ENCODE measurements at places on chromosomes 3 and 15.

DNA sequence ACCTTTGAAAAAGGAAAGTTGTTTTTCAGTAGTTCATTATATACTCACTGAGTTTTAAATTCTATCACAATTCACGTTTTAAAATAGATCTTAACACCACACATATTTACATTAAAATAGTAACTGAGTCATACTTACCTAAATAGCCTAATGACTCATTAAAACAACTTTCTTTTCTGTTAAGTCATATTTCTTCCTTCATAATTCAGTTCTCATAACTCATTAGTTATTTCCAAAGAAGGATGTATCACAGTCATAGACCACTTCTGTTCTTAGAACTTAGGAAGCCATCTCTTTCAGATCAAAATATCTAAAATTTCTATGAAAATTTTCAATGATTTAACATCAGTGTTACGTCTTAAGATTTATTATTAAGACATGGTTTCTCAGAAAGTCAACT is 885.9 kb downstream of the FHIT start:
- no peak for DNase-seq

- DNase-seq: no peak
These were observed 33.8 kb upstream of the ESYT3 start for GRCh38 chr3:138400651-138401070.

DNA sequence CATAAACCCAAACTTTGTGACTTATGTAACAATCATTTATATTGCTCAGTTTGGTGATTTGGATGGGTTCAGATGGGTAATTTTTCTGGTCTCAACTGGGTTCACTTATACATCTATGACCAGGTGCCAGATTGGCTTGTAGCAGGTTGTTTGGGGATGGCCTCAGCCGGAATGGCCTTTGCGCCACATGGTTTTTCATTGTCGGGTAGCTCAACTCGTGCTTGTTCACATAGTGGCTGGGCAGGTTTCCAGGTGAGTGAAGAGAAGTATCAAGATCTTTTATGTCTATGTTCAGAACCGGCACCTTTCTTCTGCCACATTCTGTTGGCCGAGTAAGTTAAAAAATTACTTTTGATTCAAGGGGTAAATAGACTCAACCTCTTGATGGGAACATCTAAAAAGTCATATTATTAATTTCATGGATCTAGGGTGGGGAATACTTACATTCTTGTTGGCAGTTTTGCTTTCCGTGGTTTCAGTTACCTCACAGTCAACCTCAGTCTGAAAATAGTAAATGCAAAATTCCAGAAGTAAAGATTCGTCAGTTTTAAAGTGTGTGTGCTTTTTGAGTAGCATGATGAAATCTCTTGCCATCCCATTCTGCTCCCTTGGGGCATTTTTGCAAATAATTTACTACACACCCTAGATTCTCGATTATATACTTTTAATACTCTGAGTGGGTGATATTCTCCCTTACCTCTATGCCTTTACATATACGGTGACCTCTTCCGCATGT is 745.7 kb upstream of the CCDC54 start:
- DNase-seq: no peak

DNA sequence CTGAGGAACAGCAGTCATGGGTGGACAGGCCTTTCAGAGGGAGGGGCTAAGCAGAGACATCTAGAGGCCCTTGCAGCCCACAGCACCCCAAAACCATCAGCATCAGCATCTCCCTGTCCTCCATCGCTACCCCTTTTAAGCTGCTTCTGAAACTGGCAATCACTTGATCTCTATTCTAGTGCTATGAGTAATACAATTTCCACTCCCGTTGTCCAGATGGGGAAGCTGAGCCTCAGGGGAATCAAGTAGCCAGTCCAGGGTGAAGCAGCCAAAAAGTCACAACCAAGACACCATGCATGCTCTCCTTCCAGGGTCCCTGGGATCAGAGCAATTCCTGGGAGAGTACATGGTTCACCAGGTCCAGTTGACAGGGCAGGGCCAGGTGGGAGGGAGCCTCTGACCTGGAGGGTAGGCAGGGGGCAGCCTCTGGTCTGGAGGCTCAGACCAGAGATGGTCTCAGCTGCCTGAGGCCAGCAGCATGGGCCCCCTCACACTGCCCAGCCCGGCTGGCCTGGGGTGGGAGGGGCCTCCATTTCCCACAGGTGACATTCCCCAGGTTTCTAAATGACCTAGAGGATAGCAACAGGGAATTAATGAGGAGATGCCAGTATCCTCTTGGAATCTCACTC is 30.0 kb downstream of the KLHL25 start:
- DNase-seq: no peak

DNA sequence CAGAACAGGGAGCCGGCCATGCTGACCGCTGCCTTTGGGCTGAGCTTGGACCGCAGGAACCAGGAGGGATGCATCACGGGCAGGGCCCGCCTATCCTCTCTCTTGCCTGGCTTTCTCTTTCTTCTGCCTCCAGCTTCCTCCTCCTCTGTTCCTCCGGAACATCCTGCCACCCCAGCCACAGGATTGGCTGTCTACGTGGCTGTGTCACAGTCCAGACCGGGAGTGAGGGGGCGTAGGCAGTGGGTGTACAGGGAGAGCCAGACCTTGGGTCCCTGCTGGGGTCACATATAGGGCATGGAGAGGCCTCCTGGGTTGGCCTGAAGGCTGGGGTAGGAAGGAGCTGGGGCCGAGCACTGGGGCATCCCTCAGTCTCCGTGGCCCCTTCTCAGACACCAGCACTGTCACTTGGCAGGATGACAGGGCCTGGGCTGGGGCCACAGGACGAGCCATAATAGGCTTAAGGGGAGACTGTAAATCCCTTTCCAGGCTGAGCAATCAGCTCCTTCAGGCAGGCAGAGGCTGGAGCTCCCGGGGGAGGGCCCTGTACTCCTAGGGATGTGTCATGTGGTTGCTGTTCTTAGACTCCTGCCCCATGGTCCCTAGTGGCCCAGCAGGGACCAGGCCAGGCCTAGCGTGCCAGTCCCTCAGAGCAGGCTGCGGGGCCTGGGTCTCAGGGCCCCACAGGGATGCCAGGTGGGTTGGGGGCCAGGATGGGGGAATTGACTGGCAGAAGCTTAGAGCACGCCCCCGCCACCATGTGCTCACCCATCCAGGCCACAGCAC is 25.4 kb downstream of the LINGO1 start:
- no peak for DNase-seq

DNA sequence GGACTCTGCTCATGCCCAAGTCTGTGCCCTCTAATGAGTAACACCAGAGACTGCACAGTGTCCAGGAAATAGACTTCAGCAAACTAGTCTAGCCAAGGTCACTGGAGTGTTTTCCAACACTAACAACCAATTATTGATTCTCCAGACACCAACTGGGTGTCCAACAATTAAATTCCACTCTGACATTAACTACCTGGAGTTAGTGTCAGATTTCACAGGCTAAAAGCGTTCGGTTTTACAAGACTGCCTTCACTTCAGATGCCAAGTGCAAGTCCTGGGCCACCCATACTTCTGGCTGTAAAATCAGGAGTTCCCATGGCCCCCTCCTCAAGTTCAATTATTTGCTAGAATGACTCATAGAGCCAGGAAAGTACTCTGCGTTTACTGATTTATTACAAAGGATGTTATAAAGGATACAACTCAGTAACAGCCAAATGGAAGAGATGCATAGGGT is 20.8 kb upstream of the CFAP161 start:
- no peak for DNase-seq

GRCh38 chr3:28008235-28008634 is 233.2 kb upstream of the CMC1 start:
- DNase-seq: no peak

- DNase-seq: peak; percentile 10
These were observed 14.2 kb downstream of the RAB8B start for GRCh38 chr15:63203451-63204090.

DNA sequence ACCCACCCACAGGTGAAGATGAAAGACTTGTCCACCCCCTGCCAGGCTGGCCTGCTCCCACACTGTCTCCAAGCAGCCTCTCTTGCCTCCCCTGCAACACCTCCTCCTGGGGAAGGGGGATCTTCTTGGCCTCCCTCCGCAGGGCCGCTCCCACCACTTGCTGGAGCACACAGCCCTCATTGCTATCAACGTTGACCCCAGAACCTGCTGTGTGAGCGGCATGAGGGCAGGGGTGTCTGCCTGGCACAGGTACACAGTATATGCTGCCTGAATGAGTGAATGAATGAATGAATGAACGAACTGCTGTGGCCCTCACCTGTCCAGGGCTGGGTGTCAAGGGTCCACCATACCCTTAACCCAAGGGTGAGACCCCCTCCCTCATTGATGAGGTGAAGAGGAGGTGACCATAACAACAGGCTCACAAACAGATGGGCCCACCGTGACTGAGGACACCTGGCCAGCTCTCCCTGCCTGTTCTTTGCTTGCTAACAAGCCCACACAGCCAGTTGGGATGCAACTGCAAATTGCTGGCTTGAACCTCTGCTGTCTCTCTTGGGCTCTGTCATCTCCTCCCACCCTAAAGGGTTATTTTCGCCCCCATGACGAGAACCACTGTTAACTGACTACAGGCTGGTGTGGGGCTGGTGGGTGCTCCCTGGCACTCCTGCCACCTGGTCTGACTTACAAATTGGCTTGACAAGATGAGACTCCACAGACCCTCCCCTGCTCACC is 22.5 kb downstream of the SLC41A3 start:
- no peak for DNase-seq

DNA sequence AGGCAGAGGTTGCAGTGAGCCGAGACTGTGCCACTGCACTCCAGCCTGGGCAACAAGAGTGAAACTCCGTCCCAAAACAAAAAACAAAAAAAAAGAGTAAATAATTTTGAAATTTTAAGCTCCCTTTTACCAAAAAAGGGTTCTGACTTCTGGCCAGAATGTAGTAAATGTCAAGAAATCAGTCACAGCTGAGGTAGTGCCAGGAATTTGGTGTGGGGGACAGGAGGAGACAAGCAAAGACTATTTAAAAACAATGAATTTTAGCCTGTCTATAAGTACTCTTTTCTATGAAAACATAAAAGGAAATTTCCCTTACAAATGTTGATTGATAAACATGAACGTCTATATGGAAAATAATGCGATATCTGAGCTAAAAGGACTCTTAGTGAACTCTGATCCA is 363.7 kb downstream of the FHIT start:
- DNase-seq: no peak

DNA sequence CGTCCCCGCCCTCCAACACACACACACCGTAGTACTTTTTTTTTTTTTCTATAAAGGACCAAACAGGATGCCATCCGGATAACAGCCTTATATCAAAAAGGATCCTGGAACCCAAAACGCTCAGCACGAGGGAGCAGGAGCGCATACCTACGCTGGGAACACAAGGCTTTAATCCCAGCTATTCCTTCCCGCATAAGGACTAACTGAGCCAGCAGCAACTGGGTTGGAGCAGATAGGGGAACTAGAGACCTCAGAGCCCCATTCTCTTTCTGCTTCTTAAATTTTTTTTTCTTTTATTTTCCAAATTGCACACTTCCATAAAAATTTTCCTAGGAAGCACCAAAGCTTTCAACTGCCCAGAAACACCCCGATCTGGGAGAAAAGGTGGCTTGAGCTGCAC is 1.3 kb downstream of the TRANK1 start:
- DNase-seq: no peak

DNA sequence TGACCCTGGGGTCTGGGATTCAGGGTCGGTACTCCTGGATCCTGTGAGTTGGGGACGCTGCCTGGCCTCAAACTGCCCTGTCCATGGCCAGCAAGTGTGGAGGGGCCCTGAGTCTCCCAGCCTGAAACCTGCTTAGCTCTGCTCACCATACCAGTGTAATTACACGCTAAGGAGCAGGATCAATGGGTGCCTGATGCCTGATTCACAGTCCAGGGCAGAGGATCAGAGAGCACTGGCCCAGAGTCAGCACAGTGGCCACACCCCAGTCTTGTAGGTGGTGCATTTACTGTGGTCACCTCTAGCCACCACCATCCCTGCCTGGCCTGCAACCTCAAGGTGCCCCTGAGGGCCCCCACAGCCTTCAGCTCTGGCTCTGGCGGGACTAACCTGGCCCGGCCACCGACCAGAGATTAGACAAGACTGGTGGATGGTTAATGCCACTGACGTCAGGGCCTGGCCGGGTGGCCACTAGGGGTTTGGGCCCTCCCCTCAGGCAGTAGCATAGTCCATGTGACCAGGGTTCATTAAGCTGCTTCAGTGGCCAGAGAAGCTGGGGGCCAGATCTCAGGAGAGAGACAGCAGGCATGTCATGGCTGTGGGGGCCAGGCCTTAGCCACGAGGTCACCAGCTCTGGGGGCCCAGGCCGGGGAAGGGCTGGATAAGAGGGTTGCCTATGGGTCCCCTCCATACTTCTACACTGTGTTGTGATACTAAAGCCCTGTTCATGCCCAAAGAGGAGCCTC is 3.3 kb upstream of the SLC38A3 start:
- DNase-seq: no peak

GRCh38 chr3:29389362-29389761 is 108.5 kb downstream of the RBMS3 start:
- DNase-seq: no peak

DNA sequence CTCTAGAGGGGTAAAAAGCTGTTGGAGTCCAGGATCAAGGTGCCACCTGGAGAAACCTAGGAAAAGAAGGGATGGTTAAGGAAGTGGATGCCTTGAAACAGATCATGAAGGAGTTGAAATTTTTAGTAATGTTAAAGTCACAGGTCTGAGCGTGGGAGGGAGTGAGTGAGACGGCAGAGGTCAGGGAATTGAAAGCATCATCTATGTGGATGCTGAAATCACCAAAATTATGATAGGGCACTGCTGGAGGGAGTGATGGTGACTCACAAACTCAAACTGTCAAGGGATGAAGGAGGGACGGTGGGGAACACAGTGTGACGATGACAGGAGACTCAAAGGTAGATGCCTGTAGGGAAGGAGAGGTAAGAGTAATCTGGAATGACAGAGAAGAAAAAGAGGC is 205.7 kb downstream of the OSBPL10 start:
- no peak for DNase-seq

DNA sequence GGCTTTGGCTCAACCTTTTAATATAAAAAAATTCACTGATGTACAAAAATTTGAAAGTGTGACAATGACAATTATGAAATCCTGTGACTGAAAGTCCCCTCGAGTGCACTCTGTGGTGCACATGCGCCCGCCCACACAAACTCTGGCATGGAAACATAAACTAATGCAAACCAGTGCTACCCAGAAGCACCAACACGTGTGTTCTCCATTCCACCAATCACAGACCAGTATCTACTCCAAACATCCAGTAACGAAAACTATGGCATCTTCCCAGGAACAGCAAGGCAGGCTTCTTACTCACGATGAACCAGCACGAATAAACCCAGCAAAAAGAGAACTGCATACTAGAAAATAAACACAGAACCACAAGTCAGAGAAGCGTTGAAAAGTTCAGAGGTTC is 11.7 kb upstream of the NMB start:
- DNase-seq: no peak

DNA sequence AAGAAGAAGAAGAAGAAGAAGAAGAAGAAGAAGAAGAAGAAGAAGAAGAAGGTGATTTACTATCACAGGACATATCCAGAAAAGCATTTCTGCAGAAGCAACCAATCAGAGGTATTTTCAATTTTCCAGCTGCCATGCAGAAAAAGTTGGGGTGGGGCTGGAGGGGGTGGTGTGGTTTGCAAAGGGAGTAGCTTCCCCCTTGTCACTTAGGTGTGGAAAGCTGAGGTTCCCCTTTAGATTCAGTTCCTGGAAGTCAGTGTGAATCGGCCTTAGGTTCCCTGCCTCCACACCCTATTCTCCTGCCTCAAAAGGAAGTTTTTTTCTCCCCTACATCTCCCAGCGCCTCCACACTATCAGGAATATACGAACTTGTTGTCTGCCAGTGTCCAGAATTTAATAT is 276.7 kb upstream of the ARRDC4 start:
- no peak for DNase-seq

Measured in Kasumi-1 (cell line).